GOT3 (cell line): ENCODE measurements at places on chromosomes 13 and 19.

GRCh38 chr19:18414504-18415177, 4.6 kb upstream of the SSBP4 start:
- DNase-seq, result no peak

GRCh38 chr19:14916848-14917247, 24.4 kb upstream of the OR7C2 start:
- DNase-seq, result no peak

DNA sequence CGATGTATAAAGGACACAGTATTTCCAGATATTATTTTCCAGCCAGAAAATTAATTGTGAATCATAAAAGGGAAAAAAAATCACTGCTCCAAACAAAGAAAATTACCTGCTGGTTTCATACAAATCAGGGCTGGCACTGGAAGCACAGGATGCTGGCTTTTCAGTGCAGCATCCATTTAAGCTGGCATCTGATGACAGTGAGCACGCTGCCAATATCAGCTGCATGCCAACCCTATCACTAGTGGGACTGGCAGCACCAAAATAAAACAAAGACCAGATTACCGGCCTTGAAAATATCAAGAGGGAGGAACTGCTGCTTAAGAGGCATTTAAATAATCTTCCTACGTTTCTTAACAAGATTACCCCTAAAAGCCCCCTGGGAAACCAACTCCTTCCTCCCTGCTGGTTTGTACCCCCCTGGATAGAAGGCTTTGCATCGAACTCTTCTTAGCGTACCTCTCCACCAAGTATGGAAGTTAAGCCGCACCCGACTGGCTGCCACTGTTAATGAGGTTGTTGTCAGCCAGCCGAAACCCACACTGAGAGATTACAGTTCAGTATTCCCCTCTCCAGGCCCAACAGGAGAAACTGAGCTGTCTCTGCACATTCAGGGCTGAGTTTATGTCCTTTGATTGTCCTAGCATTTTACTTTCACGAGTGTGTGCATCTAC, 257.8 kb downstream of the EFNB2 start:
- no peak for DNase-seq

GRCh38 chr19:7176792-7177191, 107.3 kb downstream of the ZNF557 start:
- no peak for DNase-seq
